ENCODE measurements at places on chromosomes 2 and 18.

DNA sequence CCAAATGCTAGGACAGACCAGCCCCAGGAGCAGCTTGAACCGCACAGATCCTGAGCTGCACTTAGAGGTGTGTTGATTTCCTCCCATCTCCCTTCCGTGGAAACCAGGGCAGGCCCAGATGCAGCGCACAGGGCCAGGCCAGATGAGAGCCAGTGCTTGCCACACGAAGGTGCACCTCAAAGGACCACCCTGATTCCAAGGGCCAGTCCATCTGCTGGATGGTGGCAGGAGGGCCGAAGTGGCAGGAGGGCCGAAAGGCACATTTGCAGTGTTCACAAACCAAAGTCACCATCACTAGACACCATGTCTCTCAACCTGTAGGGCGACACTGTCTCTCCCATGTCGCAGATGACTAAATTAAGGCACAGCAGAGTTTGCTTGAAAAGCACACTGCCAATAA is 370.7 kb upstream of the MYT1L start:
- no peak for DNase-seq

DNA sequence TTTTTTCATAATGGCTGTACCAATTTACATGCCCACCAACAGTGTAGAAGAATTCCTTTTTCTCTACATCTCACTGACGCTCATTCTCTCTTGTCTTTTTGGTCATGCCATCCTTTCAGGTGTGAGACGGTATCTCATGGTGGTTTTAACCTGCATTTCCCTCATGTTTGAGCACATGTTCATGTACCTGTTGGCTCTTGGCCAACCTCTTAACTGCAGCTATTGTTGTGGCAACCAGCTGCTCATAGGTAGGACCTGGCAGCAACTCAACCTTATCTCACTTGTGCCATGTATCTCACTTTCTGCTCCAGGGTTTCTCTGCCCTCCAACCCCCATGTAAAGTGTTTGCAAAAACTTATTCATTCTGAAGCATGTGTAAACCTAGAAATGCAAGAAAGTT is 167.5 kb downstream of the UPP2 start:
- DNase-seq = no peak

DNA sequence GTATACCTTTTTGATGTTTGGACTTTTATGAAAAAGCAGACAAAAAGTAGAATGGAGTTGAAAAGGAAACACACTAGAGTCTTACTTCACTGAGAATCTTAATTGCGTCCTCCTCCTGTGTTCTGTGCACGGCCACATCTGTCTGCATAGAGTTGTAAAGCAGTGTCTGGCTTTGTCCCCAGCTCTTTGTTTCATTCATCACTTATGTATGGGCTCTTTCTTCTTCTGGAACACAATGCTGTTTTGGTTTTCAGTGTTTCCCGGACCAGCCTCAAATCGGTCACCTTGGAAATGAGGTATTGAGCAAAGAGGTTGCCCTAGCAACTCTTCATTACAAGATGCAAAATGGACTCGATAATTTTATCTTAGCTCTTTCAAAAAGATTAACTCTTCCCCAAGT is 104.3 kb upstream of the CNGA3 start:
- no peak for DNase-seq

GRCh38 chr18:25661831-25662230 is 309.9 kb upstream of the ZNF521 start:
- no peak for DNase-seq

GRCh38 chr2:12921321-12921720 is 204.6 kb downstream of the TRIB2 start:
- DNase-seq = no peak

DNA sequence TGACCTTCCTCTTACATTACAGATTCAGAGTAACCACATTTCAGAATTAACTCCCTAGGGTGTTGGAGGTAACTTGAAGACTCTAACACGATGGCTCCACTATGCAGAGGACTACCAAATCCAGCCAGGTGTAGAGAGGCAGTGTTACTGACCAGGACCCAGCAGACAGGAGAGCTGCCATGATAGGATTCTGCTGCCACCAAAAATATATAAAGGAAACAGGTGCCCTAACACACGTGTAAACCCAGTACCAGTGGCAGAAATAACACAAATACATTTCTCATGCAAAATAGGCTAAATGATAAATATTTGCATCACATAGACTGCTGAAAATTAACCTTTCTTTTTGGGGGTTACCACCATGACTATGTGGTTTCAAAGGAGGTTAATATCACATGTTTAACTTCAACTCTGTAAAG is 7.0 kb downstream of the ZBTB14 start:
- DNase-seq = no peak

GRCh38 chr18:37492952-37493351 is 72.6 kb downstream of the CELF4 start:
- no peak for DNase-seq

- DNase-seq = no peak
Observed at GRCh38 chr18:37276111-37276890, 289.3 kb downstream of the CELF4 start.

DNA sequence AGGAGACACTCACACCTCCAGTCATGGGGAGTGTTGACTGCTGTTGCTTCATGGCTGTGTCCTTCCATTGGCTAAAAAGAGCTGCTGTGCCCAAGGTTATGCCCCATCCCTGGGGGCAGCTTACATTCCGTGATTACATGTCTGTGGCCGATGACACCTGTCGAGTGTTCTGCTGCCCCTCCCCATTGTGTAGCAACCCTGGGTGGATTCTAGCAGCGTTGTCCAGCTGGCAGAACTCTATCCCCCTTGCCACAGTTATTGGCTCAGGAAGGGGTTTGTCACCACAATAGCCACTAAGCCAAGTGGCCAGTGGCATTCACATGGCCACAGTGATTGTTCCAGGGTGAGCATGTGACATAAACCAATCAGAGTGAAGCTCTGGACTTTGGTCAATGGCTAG is 11.6 kb upstream of the PDIA6 start:
- no peak for DNase-seq

- DNase-seq = no peak
Observed at GRCh38 chr2:121409388-121409787, 121.3 kb upstream of the RNU4ATAC start.

DNA sequence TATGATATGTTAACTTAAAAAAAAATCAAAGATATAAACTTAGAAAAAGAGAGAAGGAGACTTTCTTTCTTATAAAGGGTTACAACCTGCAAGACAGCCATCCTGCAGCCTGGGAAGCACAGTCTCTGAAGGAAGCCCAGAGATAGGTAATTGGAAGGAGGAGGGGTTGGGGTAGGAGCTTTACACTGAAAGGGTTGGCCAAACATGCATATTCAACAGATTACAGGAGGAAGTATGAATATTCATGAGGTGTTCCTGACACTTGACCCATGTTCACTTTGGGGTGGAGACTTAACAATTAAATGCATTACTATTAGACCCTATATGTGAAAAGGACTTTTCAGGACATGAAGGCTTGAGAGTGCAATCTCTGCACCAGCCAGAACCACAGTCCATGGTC is 71.7 kb upstream of the CDH2 start:
- no peak for DNase-seq

DNA sequence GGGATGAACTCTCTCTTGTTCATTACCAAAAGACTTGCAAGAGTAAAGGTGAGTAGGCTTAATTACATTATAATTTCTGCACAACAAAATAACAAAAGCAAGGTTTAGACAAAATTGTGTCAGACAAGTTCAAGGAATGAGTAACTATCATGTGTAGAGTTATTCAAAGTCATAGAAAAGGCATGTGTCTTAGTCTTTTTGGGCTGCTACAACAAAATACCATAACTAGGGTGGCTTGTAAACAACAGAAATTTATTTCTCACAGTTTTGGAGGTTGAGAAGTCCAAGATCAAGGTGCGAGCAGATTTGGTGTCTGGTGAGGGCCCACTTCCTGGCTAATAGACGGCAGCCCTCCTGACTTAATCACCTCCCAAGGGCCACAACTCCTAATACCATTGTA is 37.6 kb downstream of the IL1R2 start:
- no peak for DNase-seq

DNA sequence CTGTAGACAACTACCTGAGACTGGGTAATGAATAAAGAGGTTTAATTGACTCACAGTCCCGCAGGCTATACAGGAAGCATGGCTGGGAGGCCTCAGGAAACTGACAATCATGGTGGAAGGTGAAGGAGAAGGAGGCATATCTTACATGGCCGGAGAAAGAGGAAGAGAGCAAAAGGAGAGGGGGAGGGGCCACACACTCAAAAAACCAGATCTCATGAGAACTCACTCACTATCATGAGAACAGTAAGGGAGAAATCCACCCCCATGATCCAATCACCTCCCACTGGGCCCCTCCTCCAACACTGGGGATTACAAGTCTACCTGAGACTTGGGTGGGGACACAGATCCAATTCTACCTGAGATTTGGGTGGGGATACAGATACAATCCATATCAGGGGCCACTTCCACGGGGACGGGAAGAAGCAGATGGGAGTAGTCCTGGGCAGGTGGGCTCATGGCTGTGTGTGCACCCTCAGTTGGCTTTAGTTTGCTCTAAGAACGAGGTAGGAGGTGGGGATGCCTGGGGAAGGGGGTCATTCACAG is 9.9 kb downstream of the MAB21L4 start:
- DNase-seq = no peak

DNA sequence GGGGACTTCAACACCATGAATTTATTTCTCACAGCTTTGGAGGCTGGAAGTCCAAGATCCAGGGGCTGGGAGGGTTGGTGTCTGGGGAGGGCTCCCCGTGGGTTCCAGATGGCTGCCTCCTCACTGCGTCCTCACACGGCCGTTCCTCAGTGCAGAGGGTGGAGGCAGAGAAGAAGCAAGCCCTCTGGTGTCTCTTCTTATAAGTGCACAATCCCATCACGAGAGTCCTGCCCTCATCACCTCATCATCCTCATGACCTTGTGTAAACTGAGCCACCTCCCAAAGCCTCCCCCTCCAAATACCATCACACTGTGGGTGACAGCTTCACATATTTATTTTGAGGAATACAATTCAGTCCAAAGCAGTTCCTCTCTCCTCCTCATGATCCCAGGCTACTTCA is 26.3 kb downstream of the TMEM163 start:
- DNase-seq = peak; percentile 12

DNA sequence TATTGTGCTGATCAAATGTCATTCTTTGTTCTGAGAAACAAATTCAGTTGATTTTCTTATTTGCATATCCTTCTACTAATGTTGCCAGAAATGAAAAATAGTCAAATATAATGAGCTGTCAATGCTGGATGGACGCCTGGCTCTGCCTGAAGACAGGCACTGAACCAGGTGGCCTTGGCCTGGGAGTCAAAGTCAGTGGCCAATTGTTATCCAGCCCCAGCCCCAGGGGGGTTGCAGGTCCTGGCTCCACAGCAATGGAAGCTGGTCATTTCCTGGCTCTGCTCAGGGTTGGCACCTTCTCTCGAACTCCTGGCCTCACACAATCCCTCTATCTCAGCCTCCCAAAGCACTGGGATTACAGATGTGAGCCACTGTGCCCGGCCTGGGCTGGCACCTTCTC is 176.8 kb upstream of the GLI2 start:
- DNase-seq = no peak

- DNase-seq = no peak
Observed at GRCh38 chr2:230888824-230889400, 24.2 kb downstream of the ITM2C start.

DNA sequence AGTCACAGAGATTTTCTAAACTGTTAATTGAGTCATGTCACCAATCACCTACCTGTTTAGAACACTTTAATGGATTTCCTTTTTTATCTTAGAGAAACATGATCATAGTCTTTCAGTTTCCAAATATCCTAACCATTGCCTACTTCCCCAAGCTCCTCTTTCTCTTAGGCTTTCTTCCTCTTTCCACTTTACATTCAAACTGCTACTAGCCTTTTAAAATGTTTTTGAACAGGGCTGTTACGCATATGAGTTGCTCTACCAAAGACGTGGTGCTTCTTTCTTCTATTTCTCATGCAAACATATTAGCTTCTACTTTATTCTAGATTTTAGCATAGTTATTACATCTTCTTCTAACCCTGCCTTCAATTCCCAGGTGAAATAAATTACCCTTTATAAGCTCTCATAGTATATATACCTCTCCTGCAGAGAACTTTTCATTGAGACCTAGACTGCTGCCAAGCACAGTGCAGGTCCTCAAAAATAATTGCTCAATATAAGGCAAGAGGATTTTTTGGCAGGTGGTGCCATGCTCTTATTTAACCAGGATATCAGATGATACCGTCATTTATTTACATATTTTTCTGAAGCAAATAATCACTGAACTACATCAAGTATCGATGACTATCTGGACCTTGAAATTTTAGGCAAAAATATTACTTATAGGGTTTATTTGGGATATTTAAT is 937.1 kb downstream of the TSN start:
- DNase-seq = no peak

- DNase-seq = no peak
Observed at GRCh38 chr18:44687421-44687820, 6.7 kb downstream of the SETBP1 start.

- DNase-seq = no peak
Observed at GRCh38 chr2:160257743-160258491, 57.8 kb upstream of the ITGB6 start.

DNA sequence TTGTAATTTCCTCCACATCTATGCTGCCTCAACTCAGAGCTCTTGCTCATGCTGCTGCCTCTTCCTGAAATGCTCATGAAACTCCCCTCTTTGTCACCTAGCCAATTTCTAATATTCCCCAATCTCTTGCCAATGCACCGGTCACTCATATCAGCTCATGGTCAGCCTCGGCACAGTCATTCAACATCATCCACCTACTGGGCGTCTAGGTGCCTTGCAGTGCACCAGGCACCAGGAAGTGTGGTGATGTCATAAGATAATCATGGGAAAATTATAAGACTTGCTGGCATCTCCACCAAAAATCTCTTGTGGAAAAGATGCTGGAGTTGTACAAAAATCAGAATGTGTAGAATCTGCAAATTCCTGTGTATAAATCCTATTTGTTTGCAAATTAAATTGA is 52.6 kb upstream of the RAB27B start:
- DNase-seq = no peak

GRCh38 chr2:85011747-85012146 is 40.8 kb downstream of the KCMF1 start:
- no peak for DNase-seq
